Osteocyte (in vitro differentiated cells): ENCODE measurements at places on chromosomes 4 and X. TPM values are rescaled to one million over a fixed set of nuclear protein-coding genes. Genes with fewer than 3 reads are reported as not detected.

FHL1 gene
- total RNA-seq: 1,613 and 1,725 TPM in 2 replicates

TRIM75 gene
- not detected in 2 replicates for total RNA-seq

GRCh38 chr4:186587416-186588018 is 32.1 kb upstream of the MTNR1A start:
- H3K27ac ChIP-seq: no peak overlapping the region
- no peaks in the 10 kb centered on the region for H3K27me3 ChIP-seq
- peak; percentile 88 for DNase-seq
- peaks cover 22% of the 10 kb centered on the region for H3K4me1 ChIP-seq
- H3K36me3 ChIP-seq: peaks cover 43% of the 10 kb centered on the region

CCNQ gene
- total RNA-seq: 16.0 and 18.8 TPM in 2 replicates

CCDC110 gene
- 0.73 and 0.76 TPM in 2 replicates for total RNA-seq

- no peak overlapping the region for H3K27ac ChIP-seq
- H3K36me3 ChIP-seq: no peaks in the 10 kb centered on the region
- no peak overlapping the region for H3K4me3 ChIP-seq
- peaks cover 29% of the 10 kb centered on the region for H3K4me1 ChIP-seq
Measured at GRCh38 chr4:85715991-85716737, 241.2 kb downstream of the ARHGAP24 start.

- no peak overlapping the region for H3K27ac ChIP-seq
- no peak overlapping the region for H3K4me3 ChIP-seq
- H3K27me3 ChIP-seq: no peaks in the 10 kb centered on the region
- DNase-seq: no peak
- H3K4me1 ChIP-seq: peaks cover 5% of the 10 kb centered on the region
Measured at GRCh38 chr4:25823632-25824031, 39.2 kb downstream of the SEL1L3 start.

DNA sequence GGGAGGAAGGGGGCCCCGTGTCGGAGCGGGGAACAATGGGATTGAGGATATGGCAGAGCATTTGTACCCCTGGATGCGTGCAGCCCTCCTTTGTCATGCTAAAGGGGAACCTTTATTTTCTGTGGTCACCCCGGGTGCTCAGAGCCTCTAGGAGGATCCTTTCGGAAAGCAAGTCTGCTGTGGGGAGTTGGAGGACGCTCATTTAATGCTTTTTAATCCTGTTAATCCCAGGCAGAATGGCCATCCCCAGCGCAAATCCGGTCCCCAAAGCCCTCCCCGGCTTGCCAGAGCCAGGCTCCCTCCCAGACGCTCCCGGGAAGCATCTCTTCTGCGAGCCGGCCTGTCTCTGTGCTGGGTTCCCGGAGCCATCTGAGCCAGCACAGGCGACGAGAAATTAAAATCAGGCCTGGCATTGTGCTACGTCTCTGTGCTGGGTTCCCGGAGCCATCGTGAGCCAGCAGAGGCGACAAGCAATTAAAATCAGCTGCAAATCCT is 113.2 kb upstream of the PPP2R3B start:
- H3K36me3 ChIP-seq: no peaks in the 10 kb centered on the region
- H3K27ac ChIP-seq: no peak overlapping the region
- H3K27me3 ChIP-seq: peaks cover 10% of the 10 kb centered on the region
- peak overlapping the region; percentile 2 for H3K4me3 ChIP-seq

DNA sequence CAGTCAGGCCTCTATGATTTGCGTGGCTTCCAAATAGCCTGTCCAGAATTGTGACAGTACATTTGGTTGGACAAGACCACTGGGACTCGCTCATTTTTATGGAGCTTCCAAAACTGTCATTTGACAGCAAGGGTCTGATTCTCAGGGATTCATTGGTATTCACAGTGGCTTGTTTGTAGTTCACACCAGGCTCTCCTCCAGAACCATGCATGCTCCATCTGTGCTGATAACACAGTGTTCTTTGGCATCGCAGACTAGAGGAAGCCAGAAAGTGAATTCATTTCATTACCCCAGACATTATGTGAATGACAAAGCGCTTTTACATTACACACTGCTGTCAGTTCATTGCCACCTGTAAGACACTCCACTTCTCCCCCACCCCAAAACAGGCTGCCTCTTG is 208.3 kb downstream of the ARHGAP10 start:
- H3K4me1 ChIP-seq: peaks cover 12% of the 10 kb centered on the region
- no peak for DNase-seq
- no peaks in the 10 kb centered on the region for H3K27me3 ChIP-seq
- peaks cover 49% of the 10 kb centered on the region for H3K36me3 ChIP-seq
- no peak overlapping the region for H3K4me3 ChIP-seq

DNA sequence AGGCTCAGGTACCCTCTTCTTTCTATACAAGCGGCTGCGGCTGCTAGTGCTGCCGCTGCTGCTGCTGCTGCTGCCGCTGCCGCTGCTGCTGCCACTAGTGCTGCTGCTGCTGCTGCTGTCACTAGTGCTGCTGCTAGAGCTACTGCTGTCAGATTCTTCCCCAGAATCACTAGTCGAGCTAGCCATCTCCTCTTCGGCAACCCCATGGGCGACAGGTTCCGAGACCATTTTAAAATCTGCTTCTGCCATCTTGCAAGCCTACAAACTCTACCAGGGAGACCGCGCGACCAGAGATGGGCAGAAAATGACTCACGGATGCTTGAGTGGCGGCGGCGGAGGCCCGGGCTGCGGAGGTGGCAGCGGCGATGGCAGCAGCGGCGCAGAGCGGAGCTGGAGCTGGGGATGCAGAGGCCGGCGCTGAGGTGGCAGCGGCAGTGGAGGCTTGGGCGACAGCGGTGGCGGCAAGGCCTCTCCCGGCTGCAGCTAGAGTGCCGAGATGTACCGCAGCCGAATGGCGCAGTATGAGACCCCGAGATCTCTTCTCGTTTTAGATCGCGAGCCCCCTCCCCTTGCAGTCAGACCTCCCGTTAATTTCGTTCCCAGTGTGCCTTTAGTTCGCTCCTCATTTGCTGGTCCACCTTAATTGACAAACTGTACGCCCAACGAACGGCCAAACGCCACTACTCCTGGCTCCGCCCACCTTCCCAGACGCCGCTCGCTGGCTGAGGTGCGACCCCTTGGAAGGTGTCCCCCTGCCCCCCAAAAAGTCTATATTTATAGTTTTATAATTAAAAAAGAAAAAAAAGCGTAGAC is at the start of gene NAP1L3:
NAP1L3 (minus strand) TSS at position 523 of the 813 bp plus-strand sequence; CDS start at position 249, 274 bp downstream.
- peaks cover 20% of the 10 kb centered on the region for H3K4me1 ChIP-seq
- DNase-seq: peak; percentile 90
- H3K36me3 ChIP-seq: no peaks in the 10 kb centered on the region
- H3K27ac ChIP-seq: peak within 1 kb of the TSS; percentile 87
- H3K27me3 ChIP-seq: peaks cover 13% of the 10 kb centered on the region

- peaks cover 73% of the 10 kb centered on the region for H3K4me1 ChIP-seq
- no peaks in the 10 kb centered on the region for H3K36me3 ChIP-seq
- no peak for DNase-seq
- peak overlapping the region; percentile 90 for H3K27ac ChIP-seq
- no peak overlapping the region for H3K4me3 ChIP-seq
Measured at GRCh38 chrX:107730298-107730655, 45.3 kb downstream of the TSC22D3 start.

DNA sequence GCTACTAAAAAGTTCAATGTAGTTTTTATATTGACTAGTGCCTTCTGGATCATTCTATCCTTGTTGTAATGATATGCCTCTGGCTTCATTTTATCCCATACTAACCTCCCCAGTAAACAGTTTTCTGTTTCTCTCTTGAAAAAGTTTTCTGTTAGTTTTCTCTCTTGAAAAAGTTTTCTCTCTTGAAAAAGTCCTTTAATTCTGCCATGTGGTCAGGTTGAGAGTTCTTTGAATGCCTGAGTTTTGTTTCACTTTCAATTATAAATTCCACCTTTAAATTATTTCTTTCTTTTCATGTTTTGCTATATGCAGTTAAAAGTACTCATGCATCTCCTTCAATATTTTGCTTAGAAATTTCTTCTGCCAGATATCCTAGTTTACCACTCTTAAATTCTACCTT is 1139.6 kb downstream of the STPG2 start:
- no peak overlapping the region for H3K4me3 ChIP-seq
- DNase-seq: no peak
- no peaks in the 10 kb centered on the region for H3K36me3 ChIP-seq
- no peak overlapping the region for H3K27ac ChIP-seq
- peaks cover 20% of the 10 kb centered on the region for H3K27me3 ChIP-seq
- no peaks in the 10 kb centered on the region for H3K4me1 ChIP-seq
